Psoas muscle (tissue), 8 donors: ENCODE measurements at places on chromosomes 3 and 15. TPM values are rescaled to one million over a fixed set of nuclear protein-coding genes. Genes with fewer than 3 reads are reported as not detected.

- DNase-seq, result no peak
Measured at GRCh38 chr3:11288786-11289637, 16.8 kb downstream of the ATG7 start.

DNA sequence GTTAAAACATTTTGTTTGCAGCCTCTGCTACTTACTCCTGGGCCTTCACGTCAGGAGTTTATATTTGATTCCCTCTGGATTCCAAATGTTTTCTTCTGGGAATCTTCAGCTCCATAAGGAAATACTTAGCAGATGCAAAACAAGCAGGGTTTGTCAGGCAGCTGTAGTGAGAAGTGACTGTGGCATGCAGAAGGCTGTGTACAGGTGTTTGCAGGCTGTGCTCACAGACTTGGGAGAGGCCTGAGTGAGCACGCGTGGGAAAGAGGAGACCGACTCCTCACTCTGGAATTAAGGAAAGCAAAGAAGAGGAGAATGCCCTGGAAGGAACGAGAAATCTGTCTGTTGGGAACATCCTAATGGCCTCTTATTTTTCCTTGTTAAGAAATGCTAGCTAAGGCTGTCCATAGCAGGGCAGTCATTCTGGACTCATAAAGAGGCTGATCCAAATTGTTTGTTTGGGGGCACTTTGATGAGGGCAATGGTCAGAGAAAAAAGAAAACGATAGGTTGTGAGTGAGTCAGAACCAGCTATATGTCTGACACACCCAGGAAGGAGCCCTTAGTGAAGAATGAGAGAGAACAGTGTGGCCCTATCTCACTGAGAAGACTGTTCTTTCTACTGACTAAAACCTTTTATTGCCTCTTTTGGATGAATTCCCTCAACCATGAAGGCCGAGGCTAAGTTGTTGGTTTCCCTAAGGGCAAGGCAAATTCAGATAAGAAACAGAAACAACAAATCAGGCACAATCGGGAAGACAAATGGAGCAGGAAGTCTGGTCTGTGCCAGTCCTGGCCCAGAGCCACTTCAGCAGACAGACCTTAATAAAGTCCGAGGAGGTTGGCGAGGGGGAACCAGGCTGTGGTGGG lies 82.6 kb downstream of the TGFBR2 start:
- DNase-seq, result no peak

The CCDC39 gene
- total RNA-seq, result 0.69 TPM

The FAN1 gene
- 13.5 TPM for total RNA-seq

DNA sequence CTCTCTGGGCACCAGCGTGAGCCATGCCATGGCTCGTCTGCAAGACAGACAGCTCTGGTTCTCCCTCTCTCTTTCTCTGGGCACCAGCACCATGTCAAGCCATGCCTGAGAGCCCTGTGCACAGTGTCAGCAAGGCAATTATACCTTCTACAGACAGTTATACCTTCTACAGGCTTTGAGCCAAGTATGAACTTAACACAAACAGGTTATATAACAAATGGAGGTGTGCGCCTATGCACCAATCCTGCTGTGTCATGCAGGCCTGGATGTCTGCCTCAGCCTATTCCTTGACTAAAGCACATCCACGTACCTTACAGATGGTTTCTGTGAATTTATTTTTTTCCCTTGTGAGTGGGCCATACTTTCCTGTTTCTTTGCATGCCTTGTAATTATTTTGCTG lies 5.9 kb upstream of the FBXL2 start:
- no peak for DNase-seq

DNA sequence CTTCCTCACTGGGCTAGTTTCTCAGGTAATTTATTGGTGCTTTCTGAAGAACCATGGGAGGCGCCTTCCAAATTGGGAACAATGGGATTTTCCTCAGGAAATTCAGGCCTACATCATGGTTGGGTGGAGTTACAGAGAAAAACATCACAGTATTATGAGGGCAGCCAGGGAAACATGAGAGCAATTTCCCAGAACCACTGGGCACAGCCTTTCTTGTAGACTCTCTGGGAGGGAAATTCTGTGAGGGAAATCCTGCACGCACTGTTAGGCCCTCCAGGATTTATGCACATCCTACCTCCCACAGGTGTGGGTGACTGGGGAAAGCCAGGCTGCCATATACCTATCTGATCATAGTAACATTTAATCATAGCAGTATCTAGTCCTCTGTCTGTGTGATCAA lies 13.2 kb downstream of the POPDC2 start:
- no peak for DNase-seq

GRCh38 chr3:151093905-151094304 lies 8.4 kb downstream of the MED12L start:
- no peak for DNase-seq

The ZPLD1 gene
- total RNA-seq, result not detected

GRCh38 chr3:141952611-141953010 lies 76.2 kb downstream of the ATP1B3 start:
- no peak for DNase-seq

DNA sequence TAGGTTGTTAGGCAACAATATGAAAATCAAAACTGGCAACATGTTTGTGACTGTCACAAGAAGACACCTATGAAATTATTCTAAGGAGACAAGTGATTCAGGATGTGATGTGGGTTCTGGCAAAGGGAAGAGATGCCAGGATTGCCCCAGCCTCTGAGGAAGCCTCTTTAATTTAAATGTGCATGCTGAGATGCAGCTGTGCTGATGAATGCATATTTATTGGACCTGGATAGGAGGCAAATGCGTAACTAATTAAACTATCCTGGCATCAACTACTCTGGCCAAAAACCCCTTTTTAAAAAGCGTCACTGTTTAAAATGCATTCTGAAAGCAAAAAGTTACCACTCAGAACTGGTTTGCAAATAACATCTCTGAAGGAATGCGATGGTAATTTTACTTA lies 176.5 kb upstream of the DPH6 start:
- DNase-seq, result no peak

DNA sequence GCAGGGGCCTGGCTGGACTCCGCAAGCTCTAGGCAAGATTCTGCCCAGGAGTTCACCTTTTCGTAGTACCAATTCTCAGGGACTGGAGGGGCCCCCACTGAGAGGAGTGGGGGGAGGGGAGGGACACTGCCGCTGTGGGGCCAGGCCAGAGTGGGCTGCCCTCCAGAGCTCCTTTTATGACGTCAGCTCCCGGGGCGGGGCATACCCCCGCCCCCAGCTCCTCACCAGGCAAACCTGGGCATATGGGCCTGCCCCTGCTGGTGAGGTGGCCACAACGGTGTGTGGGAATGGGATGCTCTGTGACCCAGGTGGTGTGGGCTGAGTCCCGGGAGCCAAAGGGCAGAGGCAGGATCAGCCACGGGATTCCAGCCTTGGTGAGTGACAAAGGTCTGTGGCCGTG lies 3.3 kb downstream of the DNAJB8 start:
- DNase-seq, result no peak

DNA sequence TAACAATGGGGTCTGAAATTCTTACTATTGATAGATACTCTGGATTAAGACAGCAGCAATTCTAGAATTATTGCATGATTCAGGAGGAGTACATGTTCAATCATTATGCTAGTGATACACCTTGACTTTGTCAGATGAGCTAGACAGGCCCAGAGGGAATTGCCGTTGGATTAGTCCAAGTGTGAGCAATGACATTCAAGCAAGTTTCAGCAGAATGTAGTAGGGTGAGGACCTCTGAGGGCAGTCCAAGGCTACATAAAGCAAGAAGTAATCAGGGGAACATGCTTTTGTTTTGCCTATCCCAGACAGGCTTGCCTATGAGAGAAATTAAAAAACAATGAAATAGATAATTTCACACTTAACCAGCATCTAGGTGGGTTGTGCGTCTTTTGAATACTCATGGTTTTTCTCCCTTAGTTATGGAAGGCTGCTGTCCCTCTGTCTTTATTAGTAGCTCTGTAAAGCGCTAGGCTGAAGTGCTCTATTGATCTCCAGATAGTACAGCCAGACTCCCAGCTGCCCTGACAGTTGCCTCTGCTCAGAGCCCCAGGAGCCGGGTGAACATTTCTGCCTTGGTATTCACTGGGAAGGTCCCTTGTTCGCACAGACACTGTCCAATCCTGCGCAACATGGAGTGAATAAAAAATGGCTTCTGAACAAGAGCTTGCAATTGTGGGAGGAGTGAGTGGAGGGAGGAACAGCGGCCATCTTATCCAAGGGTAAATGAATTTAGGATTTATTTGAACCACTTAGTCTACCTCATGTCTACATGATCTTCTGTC lies 316.6 kb upstream of the ONECUT1 start:
- DNase-seq, result no peak

The TRH gene
- total RNA-seq, result not detected

DNA sequence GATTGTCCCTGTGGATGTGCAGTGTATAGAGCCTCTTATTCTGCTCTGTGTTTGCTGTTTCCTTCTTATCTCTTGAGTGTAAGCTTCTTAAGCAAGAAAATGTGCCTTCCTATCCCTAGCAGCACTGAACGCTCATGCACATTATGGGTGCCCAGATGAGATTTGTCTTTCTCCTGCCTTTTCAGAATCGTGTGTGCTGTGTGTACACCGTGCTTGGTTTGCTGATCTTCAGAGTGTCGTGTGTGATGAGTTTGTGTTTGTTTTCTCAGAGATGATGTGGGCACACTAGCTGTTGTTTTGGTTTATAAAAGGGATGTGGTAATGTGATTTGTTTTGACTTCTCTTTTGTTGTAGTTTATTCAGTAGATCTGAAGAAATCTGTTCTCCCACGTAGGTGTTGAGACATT lies 19.7 kb downstream of the GPR171 start:
- no peak for DNase-seq

GRCh38 chr3:177835008-177835407 lies 637.7 kb upstream of the TBL1XR1 start:
- DNase-seq, result no peak

DNA sequence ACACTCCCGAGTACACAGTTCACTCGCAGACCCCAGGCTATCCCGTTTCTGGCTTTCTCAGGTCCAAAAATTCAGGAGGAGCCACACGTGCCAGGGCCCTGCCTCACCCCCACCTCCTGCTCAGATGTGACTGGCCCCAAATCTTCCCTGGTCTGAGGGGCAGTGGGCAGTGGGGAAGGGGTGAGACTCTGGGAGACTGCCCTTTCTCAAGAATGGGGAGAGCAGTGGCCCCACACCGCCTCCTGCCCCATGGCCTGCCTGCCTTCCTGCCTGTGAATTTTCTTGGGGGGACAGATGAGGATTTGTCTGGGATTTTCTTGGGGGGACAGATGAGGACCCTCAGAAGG lies 174.6 kb downstream of the MEGF11 start:
- no peak for DNase-seq

DNA sequence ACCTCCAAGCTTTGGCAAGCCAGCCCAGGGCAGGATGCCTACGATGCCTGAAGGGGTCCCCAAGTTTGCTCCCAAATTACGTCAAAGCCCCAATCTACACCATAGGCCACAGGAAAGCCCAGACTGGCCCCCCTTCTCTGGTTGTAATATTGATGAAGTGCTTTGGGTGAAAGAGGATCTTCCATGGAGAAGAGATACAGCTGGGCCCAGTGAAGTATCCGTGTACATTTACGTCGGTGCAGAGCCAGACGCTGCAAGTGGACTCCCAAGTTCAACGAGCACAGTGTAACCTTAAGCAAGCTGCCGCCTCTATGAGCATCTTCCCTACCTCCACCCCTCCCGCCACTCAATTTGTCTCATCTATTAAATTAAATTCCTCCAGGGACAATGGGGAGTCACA lies 100.1 kb upstream of the TPM1 start:
- no peak for DNase-seq

- DNase-seq, result no peak
Measured at GRCh38 chr3:152644478-152644877, 190.5 kb upstream of the P2RY1 start.

The DYNLT2B gene
- not detected for total RNA-seq

GRCh38 chr3:170470063-170471016 lies 51.7 kb downstream of the CLDN11 start:
- no peak for DNase-seq

- DNase-seq, result no peak
Measured at GRCh38 chr3:4928277-4928789, 50.9 kb upstream of the BHLHE40 start.

The BTLA gene
- 0.32 TPM for total RNA-seq
